ENCODE measurements at places on chromosomes 7 and 10.

GRCh38 chr7:45597286-45597984 is 23.3 kb downstream of the ADCY1 start:
- no peak for DNase-seq

- DNase-seq = no peak
These were observed 114.4 kb downstream of the PTPRN2 start for GRCh38 chr7:158473221-158473620.

DNA sequence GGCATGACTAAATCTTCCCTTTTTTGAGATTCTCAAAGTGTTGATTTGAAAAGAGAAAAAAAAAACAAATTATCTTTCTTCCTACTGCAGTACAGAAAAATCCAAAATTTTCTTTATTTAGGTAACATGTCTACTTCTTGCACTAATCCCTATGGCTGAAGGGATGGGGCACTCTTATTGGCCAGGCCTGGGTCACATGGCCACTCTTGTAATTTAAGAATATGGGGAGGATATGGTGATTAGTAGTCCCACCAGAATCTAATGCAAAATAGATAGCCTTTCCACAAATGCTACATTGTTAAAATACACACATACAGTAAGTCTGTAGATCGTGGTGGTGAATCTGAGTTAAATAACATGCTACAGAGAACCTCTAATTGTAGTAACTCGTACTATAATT is 7.0 kb upstream of the PALS2 start:
- no peak for DNase-seq

- no peak for DNase-seq
These were observed 48.6 kb downstream of the ARHGAP19 start for GRCh38 chr10:97243836-97244235.

- DNase-seq = no peak
These were observed 53.2 kb downstream of the ANKMY2 start for GRCh38 chr7:16592395-16592794.

GRCh38 chr10:50347394-50347802 is 96.1 kb upstream of the ASAH2 start:
- no peak for DNase-seq

GRCh38 chr7:141654551-141654950 is 47.4 kb downstream of the DENND11 start:
- peak; percentile 91 for DNase-seq

DNA sequence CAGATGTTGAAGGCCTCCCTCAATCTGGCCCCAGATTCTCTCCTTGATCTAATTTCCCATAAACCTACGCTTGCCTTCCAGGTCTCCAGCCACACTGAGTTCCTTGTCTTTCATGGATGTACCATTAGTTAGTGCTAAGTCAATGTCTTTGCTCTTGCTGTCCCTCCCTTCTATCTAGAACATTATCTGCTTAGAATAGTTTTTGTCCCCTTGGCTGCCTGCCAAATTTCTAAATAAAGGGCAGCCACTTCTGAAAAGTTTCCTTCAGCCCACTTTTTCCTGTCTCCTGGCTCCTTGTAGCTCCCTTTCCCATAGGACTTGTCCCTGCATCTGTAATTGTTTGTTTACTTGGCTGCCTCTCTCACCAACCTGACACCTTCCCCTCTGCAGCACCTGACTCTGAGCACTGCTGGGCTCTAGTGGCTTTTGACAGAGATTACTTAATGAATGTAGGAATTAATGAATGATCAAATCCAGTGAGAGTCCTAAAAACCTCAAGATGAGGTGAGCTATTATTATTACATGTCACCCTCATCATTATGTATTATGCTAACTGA is 58.3 kb downstream of the CXCL12 start:
- no peak for DNase-seq

GRCh38 chr10:113179265-113179664 is 229.2 kb downstream of the TCF7L2 start:
- DNase-seq = no peak

- no peak for DNase-seq
These were observed 159.5 kb downstream of the CPEB3 start for GRCh38 chr10:92131275-92131820.

DNA sequence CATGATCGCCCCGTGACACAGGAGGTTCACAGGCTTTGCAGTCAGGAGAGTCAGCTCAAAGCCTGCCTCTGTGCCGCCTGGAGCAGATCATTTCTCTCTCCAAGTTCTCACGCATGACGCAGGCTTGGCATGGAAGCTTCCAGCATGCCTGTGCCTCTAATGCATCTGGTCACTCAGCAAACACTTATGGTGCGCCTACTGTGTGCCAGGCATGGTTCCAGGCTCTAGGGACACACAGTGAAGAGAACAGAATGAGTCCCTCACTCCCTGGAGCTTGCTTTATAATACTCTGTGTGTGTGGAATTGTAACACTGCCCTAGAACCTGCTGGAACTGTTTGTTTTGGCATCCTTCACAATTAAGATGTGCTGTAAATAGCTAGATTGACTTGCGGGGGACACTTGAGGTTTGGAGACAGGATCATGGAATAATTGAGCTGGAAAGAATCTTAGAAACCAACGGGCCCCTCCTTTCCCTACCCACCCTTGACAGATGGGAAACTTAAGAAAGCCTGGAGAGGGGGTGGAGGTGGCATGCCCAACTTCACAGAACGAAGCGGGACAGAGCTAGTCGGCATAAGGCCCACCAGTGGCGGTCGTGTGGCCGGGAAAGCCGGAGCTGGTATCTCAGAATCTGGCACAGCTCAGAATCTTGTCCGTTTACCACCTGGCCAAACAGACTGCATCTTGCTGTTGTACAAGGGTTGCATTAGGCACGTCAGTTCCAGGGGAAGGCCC is 4.6 kb upstream of the MYH16 start:
- DNase-seq = no peak

DNA sequence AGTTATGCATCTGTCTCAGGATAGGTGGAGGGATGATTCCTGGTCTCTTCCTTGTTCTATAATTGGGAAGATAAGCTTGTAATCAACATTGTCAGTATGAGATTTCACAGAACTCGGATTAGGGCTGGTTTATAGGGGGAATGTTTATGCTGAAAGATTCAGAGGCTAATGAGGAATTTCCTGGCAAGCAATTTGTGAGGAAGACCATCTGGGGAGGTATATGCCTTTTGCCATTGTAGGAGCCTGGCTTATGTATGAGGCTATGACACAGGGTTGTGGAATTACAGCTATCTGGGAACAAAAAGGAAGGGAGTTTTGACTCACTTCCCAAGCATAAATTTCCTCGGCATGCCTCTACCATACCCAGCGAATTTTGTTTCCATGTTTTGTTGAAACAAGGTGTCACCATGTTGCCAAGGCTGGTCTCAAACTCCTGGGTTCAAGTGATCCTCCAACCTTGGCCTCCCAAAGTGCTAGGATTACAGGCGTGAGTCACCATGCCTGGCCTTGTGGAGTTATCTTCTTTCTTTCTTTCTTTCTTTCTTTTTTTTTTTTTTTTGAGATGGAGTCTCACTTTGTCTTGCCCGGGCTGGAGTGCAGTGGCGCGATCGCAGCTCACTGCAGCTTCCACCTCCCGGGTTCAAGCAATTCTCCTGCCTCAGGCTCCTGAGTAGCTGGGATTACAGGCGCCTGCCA is 1.6 kb upstream of the COPS6 start:
- no peak for DNase-seq

GRCh38 chr7:108328174-108328651 is 128.0 kb downstream of the NRCAM start:
- no peak for DNase-seq

DNA sequence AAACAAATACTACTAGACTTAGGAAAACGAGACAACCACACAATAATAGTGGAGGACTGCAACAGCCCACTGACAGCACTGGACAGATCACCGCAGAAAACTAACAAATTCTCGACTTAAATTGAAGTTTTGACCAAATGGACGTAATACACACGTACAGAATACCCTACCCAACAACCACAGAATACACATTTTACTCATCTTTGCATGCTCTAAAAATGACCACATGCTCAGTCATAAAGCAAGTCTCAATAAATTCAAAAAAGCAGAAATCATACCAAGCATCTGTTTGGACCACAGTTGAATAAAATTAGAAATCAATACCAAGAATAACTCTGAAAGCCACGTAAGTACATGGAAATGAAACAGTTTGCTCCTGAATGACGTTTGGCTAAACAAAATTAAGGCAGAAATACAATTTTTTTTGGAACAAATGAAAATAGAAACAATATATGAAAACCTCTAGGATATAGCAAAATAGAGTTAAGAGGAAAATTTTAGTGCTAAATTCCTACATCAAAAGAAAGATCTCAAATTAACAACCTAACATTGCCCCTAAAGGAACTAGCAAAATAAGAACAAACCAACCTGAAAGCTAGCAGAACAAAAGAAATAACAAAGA is 30.6 kb downstream of the MAPK8 start:
- no peak for DNase-seq

DNA sequence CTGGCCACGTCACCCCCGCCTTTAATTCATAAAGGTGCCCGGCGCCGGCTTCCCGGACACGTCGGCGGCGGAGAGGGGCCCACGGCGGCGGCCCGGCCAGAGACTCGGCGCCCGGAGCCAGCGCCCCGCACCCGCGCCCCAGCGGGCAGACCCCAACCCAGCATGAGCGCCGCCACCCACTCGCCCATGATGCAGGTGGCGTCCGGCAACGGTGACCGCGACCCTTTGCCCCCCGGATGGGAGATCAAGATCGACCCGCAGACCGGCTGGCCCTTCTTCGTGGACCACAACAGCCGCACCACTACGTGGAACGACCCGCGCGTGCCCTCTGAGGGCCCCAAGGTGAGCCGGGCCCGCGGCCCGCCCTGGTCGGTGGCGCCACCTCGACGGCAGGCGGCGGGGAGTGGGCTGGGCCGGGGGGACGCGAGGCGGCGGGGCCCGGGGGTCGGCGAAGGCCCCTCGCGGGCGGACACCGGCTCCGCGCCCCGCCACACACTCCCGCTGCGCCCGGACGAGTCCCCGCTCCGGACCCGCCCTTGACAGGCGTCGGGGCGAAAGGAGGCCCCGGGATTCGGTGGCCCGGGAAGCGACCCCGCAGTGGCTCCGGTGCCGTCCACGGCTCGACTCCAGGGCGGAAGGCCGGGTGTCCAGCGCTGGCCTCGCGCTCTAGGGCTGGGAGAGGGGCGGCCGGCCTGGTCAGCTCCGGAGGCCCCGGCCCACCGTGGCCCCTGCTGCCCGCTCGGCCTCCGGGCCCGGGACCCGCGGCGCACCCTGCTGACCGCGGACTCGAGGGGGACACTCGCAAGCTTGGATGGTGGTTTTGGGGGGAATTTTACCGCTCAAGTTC is 557 bp downstream of the BAG3 start:
- DNase-seq = no peak

DNA sequence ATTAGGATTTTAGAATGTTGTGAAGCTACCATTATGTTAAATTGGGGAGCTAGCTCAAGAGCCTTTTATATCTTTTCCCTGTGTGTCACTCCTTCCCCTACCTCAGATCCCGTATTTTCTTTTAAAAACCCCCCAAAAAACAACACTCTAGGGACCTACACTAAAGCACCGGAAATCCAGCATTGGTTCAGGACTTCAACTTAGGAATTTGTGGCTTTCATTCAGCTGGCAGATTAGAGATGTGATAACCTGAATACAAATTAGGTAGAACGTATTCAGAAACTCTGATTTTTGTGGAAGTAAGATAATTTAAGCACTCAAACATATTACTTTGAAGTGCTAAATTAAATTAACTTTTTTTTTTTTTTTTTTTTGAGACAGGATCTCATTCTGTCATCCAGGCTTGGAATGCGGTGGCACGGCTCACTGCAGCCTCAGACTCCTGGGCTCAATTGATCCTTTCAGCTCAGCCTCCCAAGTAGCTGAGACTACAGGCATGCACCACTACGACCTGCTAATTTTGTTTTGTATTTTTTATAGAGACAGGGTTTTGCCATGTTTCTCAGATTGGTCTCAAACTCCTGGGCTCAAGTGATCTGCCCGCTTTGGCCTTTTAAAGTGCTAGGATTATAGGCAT is 6.8 kb downstream of the TBC1D12 start:
- no peak for DNase-seq

- DNase-seq = no peak
These were observed 52.5 kb upstream of the VKORC1L1 start for GRCh38 chr7:65820287-65820950.

DNA sequence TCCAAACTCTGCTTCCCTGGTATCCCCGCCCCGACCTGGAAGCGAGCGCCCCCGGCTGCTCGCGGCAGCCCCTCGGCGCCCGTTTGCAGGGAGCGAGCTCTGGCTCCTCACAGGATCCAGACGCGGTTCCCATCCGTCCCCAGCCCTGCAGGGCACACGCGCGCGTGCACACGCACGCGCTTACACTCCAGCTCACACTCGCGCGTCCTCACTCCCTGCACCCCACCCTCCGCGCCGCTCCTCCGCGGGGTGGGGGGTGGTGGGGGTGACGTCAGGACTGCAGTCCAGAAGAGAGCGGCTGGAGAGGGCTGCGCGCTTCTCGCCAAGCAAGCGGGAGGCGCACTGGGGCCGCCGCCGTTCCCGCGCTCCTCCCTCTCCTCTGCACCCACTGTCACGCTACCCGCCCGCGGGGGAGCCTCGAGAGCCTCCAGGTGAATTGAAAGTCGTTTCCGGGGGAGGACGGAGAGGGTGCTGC is 255.6 kb downstream of the OTUD1 start:
- no peak for DNase-seq

- no peak for DNase-seq
These were observed 368.1 kb downstream of the CXCL12 start for GRCh38 chr10:44016589-44017482.

DNA sequence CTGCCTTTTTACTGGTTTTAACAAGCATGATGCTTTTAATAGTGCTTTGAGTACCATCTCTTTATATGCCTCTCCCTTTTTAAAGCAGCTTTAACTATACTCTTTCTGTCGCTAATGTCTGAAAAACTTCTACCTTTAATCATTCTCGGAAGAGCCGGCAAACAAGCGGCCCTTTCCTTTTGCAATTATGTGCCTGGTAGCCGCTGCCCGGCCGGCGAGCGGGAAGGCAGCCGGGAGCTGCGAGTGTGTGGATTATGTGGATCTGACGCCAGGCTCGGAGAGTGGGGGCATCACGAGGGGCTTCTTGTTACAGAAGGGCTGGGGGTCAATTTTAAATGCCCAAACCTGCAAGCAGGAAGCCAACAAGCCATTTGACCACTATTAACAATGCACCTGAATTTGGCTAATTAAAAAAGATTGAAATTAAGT is 120.9 kb downstream of the BUB3 start:
- no peak for DNase-seq

DNA sequence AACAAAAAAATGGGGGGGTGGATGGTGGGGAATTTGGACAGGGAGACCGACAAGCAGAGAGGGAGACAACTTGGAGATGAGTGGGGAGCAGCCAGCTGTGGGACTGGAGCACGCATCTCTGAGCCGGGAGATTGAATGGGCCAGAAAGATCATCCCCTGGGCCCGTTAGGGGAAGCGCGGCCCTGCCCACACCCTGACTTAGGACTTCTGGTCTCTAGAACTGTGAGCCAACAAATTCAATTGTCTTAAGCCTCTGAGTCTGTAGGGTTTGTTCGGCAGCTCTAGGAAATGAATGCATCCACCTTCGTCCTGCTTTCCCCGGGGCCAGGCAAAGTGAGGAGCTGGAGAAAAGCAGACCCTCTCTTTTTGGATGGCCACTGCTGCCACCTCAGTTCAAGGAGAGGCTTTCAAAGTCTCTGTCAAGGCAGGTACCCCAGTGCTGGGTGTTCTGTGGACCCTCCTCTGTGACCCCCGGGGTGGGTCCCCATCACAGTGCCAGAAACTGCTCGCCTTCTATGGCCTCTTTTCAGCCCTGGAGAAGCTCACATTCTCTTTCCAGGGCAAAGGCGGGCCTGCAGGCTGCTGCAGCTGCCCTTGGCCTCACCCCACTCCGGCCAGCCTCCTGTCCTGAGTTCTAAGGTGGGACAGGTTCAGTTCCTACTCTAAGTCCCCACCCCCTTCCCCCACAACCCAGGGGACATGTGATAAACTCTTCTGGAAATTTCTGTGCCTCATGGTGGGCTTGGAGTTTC is 423.2 kb downstream of the RPS24 start:
- DNase-seq = no peak

All from NCI-H2081 (cell line).